Fibroblast of skin of back (primary cell): ENCODE measurements at places on chromosomes 5 and 9.

DNA sequence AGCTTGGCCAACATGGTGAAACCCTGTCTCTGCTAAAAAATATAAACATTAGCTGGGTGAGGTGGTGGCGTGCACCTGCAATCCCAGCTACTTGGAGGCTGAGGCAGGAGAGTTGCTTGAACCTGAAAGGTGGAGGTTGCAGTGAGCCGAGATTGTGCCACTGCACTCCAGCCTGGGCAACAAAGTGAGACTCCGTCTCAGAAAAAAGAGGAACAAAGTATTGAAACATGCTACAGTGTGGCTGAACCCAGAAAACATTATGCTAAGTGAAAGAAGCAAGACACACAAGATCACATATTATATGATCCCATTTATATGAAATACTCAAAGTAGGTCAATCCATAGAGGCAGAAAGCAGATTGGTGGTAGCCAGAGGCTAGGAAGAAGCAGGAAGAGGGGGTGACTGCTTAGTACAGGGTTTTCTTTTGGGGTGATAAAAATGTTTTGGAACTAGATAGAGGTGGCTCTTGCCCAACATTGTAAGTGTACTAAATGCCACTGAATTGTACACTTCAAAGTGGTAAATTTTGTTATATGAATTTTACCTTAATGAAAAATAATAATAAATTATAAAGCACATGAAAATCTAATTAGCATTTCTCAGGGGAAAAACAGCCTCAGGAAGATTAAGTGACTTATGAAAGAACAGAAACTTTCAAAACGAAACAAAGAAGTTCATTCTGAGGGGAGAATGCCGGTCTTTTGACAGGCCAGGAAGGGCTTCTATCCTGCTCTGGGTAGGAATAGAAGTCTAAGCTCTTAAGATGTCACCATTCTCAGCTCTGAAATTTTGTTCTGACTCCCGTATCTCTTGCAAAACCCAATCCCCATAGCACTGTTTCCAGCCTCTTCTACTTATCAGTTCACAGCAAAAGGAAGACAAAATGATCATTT lies 161.1 kb upstream of the TBCA start:
- no peak for DNase-seq

- no peak for DNase-seq
Measured at GRCh38 chr9:133767625-133768024, 29.5 kb upstream of the SARDH start.

GRCh38 chr5:994272-994607 lies 14.4 kb upstream of the NKD2 start:
- no peak for DNase-seq

GRCh38 chr5:135030123-135030955 lies 3.7 kb downstream of the PITX1 start:
- DNase-seq = no peak

GRCh38 chr5:66542711-66543110 lies 53.5 kb upstream of the MAST4 start:
- no peak for DNase-seq

- no peak for DNase-seq
Measured at GRCh38 chr5:123517476-123517875, 5.5 kb downstream of the CSNK1G3 start.

GRCh38 chr9:89515416-89515815 lies 17.5 kb upstream of the SEMA4D start:
- no peak for DNase-seq

GRCh38 chr5:138065102-138065501 lies 18.7 kb upstream of the WNT8A start:
- no peak for DNase-seq

GRCh38 chr5:98200726-98201541 lies 572.5 kb upstream of the RGMB start:
- peak; percentile 34 for DNase-seq

DNA sequence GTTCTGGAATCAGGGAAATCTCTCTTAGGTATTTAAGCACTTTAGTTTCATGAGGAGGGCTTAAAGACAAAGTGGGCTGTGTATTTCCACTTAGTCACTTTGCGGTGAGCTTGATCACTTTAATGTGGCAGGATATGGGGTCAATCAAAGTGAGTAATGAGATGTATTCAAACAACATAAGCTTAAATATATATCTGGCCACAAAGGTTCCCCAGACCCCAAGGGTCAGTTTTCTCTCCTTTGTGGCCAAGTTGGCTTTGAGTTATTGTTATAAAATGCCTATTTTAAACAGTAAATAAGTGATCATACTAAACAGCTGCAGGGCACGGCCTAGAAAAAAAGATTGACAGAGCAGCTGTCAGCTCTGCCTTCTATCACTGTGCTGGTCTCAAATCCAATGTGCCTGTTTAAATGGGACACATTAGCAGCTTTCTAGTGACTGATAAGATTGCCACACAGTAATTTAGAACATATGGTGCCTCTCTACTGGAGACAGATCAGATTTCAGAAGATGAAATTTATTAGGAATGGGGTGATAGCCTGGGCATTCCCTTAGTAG lies 363.9 kb downstream of the AGTPBP1 start:
- DNase-seq = no peak

DNA sequence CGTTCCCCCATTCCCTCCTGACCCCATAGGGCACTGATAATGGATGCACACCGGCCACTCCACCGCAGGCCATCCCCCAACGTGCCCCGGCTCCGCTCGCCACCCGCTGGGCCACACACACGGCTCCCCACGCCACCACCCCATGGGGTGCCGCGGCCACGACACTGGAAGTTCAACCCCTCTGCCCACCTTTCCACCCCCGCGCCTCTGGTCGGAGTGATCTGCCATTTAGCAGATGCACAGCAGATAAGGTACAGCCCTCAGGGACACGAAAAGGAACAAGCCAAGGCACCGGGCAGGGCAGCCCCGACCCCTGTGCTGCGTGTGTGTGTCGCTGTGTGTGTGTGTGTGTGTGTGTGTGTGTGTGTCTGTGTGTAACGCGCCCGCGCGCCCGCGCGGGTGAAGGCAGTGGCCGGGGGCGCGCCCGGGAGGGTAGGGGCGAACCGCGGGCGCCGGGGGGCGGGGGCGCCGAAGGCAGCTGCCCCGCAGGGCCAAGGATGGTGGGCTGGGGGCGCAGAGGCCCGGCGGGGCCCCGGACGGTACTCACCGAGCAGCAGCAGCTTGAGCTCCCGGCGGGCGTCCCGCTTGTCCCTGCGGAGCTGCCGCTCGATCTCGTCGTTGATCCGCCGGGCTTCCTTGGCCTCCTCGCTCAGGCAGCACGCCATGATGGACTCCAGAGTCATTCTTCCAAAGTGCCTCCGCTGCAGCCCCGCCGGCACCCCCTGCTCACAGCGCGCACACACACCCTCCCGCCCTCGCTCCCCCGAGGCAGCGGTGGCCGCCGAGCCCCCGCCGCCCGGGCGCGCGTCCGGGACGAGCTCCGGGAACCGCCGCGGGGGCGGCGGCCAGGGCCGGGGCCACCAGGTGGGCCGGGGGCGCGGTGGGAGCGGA lies 813 bp downstream of the GNAQ start:
- DNase-seq = peak; percentile 49

DNA sequence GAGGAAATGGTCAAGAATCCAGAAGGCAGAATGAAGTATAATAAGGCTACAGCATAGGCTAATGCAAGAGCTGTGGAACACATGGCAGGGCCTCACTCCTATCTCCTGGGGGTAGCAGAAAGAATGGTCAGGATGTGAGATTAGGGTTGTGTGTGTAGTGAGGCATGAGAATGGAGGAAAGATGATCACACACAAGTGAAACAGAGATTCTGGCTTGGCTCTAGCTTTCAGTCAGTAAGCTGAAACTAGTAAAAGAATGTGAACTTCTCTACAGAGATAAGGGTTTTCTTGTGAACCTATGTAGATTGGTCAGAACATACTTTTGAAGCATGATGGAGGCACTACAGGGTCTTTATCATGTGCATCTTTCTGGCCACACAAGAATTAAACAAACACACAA lies 298.8 kb downstream of the ASTN2 start:
- no peak for DNase-seq

DNA sequence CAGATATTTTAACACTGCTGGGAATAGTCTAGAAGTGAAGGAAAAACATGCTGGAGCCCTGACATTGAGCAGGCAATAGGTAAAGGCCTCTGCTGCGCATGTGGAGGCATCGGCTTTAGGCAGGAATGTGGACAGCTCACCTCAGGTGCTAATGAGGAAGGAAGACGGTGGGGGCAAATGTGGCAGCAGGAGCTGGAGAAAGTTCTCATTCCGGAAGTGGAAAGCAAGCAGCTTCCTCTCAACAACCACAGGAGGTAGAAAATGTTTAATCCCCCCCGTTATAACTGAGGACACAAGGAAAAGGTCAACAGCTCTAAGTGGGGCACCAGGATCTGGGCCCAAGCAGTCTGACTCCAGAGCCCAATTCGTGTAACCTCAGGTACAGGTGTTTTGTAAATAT lies 7.6 kb upstream of the RPS14 start:
- no peak for DNase-seq

- DNase-seq = no peak
Measured at GRCh38 chr9:126367139-126367538, 40.5 kb downstream of the MVB12B start.

GRCh38 chr5:66981266-66982055 lies 215.1 kb downstream of the CD180 start:
- no peak for DNase-seq
